ENCODE measurements at places on chromosomes 5 and 9.

DNA sequence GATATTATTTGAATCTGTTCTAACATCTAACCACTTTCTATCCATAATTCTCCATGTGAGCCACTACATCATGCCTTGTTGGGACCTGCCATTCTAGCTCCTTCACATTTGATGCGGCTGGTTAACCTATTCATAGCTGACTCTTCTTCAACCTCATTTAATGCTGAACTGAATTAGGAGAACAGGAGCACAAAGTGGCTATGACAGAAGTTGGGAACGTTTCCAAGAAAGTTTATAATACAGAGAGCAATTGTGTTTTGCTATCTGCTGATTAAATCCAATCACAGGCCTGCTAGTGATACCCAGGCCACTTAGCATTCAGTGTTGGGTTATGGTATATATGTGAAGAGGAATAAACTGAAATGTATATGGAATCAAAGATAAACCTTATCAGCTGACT, 440.3 kb downstream of the PTPRD start:
- DNase-seq = no peak

GRCh38 chr5:118611332-118611945, 376.9 kb downstream of the DTWD2 start:
- peak; percentile 53 for DNase-seq

DNA sequence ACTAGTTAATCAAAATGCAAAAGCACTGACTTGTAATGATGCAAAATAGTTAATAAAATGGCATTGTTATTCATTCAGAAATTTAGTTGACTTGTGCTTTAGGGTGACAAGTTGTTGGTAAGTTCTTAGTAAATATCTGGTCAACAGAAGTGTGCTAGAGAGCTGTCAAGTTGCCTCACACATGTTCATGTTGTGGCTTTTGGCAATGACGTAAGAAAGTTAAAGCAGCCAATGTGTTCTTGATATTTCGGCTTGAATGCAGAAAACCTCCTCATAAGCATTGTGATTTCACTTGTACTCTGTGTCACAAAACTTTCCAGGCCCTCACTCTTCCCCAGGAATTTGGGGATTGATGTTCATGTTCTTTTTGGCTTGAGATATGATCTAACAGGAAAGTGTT, 626.7 kb downstream of the PRR16 start:
- DNase-seq = no peak

GRCh38 chr9:16516891-16517290, 353.6 kb downstream of the BNC2 start:
- DNase-seq = peak; percentile 65

- no peak for DNase-seq
These were observed 60.7 kb downstream of the COL27A1 start for GRCh38 chr9:114216081-114216480.

GRCh38 chr9:131943351-131943841, 136.3 kb downstream of the MED27 start:
- no peak for DNase-seq

DNA sequence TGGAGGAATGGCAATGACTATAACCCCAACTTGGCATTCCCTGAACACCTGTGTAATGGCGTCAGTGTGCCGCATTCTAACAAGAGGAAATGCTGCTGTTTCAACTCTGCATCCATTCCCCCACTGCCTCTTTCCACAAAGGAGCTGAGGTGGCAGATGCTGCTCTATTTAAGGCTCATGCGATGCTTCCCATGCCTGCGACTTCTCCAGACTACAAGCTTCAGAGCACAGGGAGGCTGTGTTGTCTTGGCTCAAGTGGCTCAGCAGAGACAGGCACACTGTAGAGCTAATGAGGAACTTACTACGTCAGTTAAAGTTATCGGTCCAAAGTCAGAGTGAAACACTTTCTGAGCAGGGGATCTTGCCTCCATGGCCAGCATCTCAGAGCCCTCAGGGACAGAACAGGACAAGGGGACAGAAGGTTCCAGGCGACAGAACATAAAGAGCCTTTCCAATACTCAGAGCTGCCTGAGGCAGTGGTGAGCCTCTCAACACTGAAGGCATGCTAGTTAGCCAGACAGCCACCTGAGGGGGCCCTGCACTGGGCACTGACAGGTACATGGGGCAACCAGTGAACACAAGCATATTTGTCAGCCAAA, 21.8 kb downstream of the TNIP1 start:
- DNase-seq = no peak

- DNase-seq = no peak
These were observed 31.2 kb downstream of the JAKMIP2 start for GRCh38 chr5:147751156-147751830.

DNA sequence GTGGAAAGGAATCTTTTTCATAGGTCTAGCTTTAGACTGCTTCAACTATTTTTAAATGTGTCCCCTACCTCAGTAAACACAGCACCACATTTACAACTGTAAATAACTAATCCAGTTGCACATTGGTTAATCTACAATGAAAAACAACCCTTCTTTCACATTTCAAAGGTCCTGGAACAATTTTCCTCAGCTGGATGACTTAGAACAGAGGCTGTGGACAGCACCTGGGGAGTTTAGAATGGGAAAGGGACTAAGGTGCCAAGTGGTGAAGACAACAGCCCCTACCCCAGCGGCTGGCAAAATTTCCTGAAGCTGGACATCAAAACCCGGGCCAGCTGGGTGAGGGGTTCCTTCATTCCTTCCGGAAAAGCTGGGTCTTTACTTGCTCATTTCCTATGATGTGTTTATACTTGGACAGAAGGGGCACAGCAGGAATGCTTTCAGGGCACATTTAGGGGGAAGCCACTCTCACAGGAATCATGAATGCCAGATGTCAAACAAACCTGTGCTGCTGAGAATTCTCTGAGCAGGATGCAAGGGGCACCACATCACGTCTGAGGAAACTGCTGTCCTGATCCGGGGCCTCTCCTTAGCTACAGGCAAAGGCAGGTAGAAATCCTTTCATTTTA, 158.3 kb downstream of the NR2F1-AS1 start:
- DNase-seq = no peak

DNA sequence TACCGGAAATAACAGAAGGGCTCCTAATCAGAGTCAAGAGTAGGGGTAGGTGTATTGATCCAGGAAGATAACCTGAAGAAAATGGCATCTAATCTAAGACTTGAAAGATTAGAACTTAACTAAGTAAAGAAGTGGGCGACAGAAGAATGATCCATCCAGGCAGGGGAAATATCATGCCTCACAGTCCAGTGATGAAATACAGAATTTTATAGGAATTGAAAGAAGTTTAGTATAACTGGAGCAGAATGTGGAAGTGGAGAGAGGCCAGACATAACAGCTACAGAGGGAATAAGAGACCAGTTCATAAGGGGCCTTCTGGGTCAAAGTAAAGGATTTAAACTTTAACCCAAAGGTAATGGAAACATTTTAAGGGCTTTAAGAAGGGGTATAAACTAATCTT, 42.2 kb downstream of the ERP44 start:
- peak; percentile 28 for DNase-seq

DNA sequence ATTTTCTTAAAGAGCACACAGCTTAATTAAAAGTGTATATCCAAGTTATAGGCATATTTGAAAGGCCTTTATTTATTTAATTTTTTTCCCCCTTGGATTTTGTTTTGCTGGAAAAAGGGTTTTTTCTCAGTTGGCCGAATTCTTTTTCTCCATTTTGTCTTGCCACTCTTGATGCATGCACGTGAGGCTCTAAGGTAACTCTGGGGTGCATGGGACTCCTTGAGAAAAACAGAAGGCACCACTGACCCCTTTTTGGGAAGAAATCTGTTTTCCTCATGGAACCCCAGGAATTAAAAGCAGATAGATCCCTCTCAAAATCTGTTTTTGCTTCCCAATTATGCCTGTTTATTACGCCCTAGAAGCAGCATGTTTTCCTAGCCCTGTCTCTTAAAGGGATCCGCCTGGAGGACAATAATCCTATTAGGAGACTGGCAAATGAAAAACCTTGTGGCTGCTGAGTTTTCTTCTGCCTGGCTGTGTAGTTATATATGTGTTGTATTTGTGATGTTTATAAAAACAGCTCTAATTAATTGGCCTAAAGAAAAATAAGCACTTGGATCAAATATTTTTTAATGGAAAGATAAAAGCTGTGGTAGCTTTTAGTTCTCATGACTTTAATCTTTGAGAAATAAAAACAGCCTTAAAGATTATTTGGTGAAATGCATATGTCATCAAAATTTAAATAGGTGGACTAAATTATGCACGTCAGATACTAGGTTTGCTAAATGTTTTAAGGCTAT, 435.1 kb upstream of the CDH9 start:
- peak; percentile 73 for DNase-seq

DNA sequence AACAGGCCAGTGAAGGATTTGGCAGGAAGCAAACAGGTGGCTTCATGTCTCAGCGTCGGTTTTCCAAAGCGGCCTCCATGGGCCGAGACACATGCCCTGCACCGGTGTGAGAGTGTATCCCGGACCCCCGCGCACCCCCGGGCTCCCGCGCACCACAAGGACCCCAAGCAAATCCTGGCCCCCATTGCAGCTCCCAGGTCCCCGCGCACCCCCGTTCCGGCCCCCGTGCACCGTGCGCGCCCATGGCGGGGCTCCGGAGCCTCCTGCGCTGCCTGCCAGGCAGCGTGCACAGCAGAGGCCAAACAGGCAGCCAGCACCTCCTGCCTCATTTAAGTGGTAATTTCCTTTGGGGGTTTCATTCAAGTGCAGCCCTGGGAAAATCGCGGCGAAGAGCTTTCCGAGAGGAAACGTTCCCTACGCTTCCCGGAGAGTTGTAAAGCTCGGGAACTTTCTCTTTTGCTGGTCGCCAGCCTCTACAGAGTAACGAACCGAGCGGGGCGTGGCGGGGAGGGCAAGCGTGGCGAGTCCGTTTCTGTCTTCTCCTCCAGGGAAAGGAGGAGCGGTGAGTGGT, 145.5 kb upstream of the SLC24A2 start:
- peak; percentile 64 for DNase-seq

DNA sequence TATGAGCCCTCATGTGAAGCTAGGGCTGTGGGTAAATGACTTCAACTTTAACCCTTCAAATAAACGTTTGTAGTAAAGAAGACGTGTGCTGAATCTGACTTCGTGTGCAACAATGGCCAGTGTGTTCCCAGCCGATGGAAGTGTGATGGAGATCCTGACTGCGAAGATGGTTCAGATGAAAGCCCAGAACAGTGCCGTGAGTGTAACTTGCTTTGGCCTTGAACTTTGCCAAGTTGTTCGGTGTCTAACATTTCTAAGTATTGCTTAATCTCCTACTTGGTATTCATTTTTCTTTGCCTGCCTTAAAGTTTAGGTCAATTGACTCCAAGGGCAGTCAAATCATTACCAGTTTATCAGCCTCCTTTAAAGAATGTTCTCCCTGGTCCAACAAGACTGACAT, 18.2 kb downstream of the VLDLR start:
- no peak for DNase-seq

All from mesendoderm (in vitro differentiated cells).